ENCODE measurements at places on chromosomes 1 and 21.

DNA sequence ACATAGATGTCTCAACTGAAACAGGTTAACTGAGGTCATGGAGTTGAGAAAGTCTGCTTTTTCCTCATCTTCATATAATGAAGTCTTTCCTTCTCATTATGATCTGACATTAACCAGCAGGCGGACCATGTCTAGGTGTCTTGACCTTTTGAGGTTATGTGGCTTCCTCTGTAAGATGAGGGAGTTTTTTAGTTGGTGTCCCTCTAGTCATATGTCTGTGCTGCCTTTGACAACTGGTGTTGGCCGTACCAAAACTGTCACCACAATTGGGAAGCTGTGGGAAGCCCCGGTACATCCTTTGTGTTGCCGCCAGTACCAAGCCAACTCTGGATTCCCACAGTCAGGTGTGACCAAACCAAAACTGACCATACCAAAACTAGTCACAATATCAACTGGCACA lies 105.1 kb downstream of the PBX1 start:
- DNase-seq, result no peak

GRCh38 chr1:60516996-60517395 lies 443.4 kb upstream of the C1orf87 start:
- no peak for DNase-seq

GRCh38 chr21:38819719-38820159 lies 14.0 kb downstream of the ETS2 start:
- no peak for DNase-seq

- DNase-seq, result no peak
Observed at GRCh38 chr1:242731446-242731845, 206.9 kb upstream of the PLD5 start.

GRCh38 chr1:190754666-190755065 lies 277.0 kb upstream of the BRINP3 start:
- no peak for DNase-seq

- no peak for DNase-seq
Observed at GRCh38 chr1:58155418-58156123, 391.0 kb downstream of the OMA1 start.

DNA sequence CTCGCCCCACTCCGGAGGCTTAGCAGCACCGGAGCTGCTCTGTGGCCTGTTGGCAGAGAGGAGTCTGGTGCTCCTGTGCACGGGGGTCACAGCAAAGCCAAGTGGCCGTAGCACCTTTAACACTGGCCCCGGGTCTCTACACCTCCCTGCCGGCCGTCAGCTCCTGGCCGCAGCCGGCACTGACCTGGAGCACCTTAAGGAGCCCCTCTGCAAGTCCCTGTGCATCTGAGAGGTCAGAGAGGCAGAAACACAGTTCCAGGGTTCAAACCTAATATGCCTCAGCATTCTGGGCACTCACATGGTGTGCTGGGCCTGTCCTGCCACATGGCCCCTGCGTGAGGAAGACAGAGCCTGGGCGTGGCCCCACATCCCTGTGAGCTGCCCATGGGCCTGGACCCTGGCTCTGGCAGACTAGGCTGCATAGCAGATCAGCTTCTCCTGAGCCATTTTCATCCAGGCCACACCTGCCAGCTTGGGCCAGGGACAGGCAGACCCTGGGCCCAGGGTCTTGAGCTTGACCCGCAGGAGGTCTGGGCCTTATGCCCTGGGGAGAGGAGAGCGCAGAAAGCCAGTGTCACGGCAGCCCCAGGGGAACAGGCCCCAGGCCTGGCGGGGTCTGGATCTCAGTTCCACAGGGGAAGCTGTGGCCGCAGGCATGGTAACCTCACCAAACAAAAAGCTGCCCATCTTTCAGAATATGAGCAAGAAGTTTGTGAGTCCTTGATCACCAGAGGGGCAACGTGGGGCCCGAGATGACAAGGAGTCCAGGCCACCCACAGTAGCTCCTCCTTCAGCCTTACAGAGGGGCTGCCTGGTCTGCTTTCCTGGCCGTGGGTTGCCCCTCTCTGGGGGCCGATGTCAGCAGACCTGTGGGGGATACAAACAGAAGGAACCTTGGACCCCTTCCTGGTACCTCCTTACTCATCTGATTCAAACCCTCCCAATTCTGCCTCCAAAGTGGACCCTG lies 146.0 kb upstream of the COL6A1 start:
- DNase-seq, result no peak

GRCh38 chr1:21781815-21782348 lies 1.1 kb downstream of the USP48 start:
- no peak for DNase-seq

GRCh38 chr1:155383406-155383805 lies 62.7 kb downstream of the RUSC1 start:
- no peak for DNase-seq

- DNase-seq, result no peak
Observed at GRCh38 chr1:84719543-84720217, 29.4 kb upstream of the SSX2IP start.

- DNase-seq, result no peak
Observed at GRCh38 chr1:235494531-235494930, 9.7 kb downstream of the B3GALNT2 start.

- no peak for DNase-seq
Observed at GRCh38 chr1:108644984-108645383, 15.9 kb downstream of the HENMT1 start.

- DNase-seq, result no peak
Observed at GRCh38 chr1:70140894-70141293, 64.5 kb downstream of the LRRC40 start.

DNA sequence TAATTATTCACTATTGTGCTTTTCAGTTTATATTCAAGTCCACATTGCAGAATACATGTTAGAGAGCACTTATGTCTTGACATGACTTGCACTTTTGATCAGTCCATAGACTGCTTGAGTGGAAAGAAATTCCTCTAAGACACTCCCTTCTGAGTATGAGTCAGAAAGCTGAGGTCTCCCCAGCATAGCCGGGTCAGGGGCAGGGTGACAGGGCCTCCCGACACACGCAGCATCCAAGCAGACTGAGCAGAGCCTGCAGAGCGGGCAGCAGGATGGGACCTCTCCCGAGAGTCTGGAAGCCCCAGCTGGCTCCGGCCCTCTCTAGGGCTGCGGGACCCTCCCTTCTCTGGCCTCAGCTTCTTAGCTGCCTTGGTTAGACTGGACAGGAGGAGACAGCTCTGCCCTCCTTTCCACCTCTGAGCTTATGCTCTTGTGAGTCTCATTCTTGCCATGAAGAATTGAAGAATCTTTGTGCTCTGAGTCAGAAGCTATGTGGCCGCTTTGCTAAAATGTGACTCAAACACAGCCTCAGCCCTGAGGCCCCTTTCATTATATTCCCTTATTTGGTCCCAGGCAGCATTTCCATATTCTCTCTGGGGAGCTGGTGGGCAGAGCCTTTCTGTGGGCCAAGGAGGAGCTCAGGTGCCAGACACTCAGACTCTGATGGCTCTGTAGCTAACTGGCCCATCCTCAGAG lies 11.2 kb upstream of the CAPN2 start:
- no peak for DNase-seq

GRCh38 chr1:55631509-55631908 lies 416.3 kb upstream of the USP24 start:
- no peak for DNase-seq

GRCh38 chr1:23286401-23286800 lies 57.7 kb downstream of the HNRNPR start:
- no peak for DNase-seq

DNA sequence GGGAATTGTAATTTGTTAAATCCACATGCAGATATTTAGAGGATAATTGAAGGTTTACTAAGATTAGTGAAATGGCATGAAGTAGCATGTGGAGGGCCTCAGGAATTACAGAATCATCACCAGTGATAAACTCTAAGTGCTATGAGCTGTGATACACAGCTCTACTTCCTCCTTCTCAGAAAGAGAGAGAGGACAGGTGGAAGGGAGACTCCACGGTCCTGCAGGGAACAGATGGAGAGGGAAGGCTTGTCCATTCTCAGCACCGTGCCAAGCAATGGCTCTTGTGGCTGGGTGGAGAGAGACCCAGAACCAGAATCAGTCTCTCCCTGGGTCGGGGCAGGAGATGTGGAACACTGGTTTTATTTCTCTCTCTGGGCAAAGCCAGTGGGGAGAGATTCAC lies 27.8 kb upstream of the LYPD8 start:
- no peak for DNase-seq

GRCh38 chr1:39116860-39117728 lies 87.4 kb upstream of the MACF1 start:
- DNase-seq, result no peak

- no peak for DNase-seq
Observed at GRCh38 chr21:37593015-37593414, 226.4 kb downstream of the DYRK1A start.

DNA sequence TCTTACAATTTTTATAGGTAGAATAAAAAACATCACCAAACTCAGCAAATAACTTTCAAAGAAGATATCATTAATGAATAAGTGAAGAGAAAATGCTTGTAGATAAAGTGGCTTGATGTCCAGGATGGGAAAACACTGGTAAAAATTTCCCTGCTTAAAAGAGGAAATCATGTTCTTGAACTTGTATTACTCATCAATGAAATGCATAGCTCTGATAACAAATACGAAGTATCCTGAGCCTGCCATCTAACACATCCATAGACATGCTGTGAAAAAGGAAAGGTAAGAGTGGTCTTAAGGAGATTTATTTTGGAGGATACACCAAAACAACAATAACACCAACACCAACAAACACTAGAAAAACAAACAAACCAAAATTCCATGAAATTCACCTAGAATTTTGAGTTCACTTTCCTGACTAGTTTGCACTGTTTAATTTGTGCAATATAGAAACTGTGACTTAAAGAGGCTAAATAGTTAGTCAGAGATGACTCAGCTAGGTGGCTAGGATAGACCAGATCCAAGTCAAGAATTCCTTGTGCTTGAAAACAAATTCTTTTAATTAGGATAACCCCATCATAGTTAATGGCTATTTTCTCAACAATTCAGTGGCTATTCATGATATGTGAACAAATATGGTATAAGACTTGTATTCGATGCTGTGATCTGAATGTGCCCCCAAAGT lies 179.8 kb upstream of the KCNK2 start:
- no peak for DNase-seq

GRCh38 chr1:181088079-181089016 lies at the start of gene IER5:
TSS of gene IER5 (plus strand) at chr1:181088700. CDS start at chr1:181088903, 203 bp downstream.
- peak; percentile 84 for DNase-seq

DNA sequence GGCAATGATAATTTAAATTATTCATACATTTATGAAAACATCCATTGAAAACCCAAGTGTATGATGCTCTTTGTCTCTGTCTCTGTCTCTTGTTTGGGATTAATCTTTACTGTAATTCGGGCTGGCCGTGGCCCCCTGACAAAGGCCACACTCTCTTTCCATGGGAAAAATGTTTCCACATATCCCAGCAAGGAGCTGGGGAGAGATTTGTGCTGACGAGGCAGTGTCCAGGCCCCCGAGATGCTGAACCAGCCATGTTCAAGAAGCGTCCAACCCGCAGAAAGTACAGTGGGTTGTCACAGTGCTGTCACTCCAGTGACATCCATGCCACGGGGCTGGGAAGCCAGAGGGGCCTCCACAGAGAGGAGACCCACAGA lies 147.0 kb downstream of the PRDM16 start:
- no peak for DNase-seq

All from GM12891 (cell line).